ENCODE measurements at places on chromosomes 5 and 9. TPM values are rescaled to one million over a fixed set of nuclear protein-coding genes. Genes with fewer than 3 reads are reported as not detected.
A peak's percentile ranks its signal among the peaks of the same experiment; 100 is the strongest.

DNA sequence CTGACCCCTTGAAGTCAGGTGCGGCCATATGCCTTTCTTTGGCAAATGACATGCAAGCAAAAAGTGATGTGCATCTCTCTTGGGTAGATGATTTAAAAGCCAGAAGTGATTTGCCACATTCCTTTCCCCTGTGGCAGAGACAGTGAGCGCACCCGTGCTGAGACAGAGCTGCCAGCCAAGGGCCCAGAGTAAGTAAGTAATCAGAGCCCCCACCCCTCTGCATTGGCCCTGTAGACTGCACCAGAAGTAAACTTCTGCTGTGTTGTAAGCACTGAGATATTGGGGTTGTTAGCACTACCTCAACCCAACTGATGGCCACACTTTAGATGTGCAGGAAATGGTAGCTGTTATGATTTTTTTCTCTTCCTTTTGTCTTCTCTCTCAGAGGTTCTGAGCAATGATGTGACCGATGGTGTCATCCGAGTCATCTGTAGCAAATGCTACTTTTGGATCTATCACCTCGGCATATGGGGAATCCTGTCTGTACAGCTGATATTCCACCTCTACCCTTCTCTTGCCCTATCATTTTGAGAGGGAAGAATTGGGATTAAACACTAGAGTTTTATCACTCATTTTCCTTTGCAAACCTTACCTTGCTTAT, 58.0 kb downstream of the DOCK2 start:
- no peak for DNase-seq

- DNase-seq = no peak
Observed at GRCh38 chr9:79977510-79978197, 405.9 kb downstream of the TLE4 start.

- DNase-seq = no peak
Observed at GRCh38 chr5:102666164-102666946, 88.8 kb upstream of the PAM start.

DNA sequence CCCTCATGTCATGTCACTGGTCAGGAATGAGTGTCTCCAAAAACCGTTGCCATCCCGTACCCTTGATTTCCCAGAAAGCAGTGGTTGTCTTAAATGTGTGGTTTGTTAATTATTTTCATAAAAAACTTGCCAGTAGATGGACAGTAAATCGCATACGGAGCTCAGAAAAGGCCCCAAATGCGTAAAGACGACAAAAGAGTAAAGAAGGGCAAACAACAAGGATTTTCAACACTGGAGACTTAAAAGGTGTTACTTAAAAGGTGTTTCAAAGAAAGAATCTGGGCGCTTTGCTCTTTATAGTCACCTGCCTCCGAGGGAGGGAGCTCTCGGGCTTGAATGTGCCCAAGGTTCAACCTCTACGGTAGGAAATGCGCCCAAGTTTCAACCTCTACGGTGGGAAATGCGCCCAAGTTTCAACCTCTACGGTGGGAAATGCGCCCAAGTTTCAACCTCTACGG, 734 bp downstream of the KIF27 start:
- peak; percentile 71 for DNase-seq

GRCh38 chr9:77158772-77159513, 18.4 kb upstream of the VPS13A start:
- no peak for DNase-seq

DNA sequence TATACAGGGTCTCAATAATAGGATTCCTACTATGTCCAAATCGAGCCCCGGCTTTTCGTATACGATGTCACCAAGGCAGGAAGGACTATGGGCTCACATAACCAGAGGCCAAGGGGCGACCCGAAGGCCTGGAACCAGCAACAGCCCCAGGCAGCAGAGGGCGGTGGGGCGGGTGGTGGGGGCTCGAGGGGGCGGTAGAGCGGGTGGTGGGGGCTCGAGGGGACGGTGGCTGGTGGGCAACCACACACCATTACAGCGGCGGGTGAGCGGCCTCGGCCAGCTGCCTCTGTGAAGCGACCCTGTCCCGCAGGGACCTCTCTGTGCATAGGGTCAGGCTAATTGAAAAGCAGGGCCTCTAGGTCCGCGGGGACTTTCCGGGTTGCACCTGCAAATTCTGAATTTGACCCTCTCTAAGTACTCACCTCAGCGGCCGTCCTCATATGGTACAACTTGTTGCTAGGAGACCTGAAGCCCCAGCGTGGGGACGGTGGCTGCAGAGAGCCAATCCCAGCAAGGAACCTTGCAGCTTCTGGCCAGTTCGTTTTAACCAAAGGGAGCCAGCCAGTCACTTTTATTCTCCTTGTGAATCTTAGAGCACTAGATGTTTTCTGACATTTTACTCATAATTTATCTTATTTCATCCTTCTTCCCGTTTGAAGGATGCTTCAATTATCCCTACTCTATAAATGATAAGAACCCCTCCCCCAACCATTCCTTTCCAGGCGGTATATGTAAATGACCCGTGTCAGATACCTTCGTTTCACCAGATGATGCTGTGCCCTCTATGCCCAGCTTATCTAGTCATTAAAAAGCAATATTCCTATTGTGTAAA, at the start of gene NME5:
Gene NME5, minus strand, starts transcription at position 480 of the 832 bp plus-strand sequence. CDS start 648 bp downstream, outside the sequence.
- peak; percentile 56 for DNase-seq

- DNase-seq = no peak
Observed at GRCh38 chr9:113572076-113572861, 108.7 kb downstream of the RGS3 start.

DNA sequence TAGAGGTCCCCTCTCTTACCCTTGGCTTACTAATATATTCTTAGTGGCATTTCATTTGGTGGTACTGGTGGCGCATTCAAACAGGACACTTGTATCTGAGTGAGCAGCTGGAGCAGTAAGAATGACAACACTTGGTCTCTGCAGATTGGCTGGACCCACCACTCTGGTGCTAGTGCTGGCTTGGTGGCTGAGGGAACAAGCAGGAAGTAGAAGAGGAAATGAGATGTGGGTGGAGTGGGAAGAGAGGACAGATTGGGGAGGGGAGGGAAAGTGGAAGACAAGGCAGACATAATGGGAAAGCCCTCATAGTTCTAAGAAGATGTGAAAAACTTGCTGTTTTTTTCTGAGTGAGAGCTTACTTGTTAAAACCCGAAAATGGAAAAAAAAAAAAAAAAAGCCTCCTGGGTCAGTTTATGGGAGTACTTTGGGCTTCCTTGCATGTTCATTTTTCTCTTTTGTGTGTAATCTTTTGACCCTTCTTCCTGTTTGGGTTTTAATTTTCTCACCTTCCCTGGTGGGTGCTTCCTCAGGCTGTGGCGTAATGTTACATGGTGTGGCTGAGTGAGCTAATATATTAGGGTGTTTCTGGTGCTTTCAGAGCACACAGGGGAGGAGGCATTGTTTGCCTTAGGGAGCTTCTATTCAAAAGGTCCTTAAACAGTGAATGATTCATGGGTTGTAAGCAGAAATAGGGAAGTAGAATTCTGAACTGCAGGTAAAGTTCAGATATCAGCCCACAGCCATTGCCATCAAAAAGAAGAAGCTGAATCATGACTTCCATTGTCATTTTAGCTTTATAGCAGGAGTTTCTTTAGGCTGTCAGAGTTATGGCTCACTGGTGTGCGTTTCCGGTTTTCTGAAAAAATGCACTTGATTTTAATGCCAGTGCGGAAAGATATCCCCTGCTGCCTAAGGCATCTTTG, 52.3 kb downstream of the TLE4 start:
- no peak for DNase-seq

- DNase-seq = no peak
Observed at GRCh38 chr9:78470216-78470615, 173.3 kb downstream of the PSAT1 start.

PCDHB8 gene
- total RNA-seq = 0.23 TPM

- no peak for DNase-seq
Observed at GRCh38 chr5:107893642-107894041, 222.9 kb upstream of the EFNA5 start.

- DNase-seq = no peak
Observed at GRCh38 chr5:73617510-73618279, 8.3 kb upstream of the ARHGEF28 start.

DNA sequence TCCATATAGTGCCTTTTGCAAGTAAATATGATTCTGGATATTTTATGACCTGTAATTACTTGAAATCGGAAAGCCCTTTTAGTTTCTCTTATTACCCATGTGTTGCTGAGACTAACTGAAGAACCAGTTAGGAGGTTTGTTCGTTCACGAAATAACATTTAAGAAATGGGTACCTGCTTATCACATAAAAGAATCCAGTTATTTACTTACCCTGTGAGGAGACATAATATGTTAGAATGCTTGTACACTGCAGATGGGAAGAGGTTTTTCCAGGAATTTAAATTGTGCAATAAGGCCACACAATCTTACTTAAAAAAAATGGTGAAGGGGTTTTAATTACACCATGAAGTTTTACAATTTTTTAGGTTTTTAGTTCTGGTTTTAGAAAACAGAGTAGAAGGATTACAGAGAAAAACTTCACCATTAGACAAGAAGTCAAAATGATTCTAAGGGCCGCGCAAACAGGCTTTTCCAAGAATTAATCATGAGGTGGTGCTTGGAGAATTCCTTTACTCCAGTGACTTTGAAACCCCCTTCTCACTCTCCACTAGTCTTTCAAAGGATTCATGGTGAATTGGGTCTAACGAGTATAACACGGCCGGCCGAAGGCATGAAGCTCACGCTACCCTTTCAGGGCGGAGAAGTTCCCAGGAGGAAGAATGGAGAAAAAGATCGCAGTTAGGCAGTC, 1.1 kb upstream of the PTGER4 start:
- DNase-seq = no peak

CDC25C gene
- 3.2 TPM for total RNA-seq

- DNase-seq = no peak
Observed at GRCh38 chr9:19074836-19075235, 25.6 kb downstream of the RRAGA start.

DNA sequence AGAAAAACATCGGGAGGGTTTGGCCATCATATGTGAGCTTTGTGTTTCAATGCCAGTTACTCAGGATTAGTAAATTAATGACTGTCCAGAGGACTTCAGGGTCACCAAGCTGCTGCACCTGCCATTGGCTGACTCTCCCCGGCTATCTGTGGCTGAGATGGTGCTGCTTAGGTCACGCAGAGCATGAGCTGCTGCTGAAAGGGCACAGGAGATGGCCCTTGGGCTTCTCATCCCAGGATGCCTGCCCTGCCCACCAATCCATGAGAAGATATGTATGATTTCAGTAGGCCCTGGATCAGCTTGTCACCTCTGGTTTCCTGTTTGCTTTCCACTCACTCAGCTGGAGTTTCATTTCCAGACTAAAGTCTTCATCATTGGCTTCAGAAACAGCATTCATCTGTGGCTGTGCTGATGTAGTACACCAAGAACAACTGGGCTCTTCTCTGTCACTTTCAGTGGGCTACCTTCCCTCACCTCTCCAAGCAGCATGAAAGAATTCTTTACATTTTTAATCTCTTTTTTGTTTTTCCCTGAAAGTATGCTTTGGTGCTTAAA, 2.4 kb upstream of the CATSPER3 start:
- no peak for DNase-seq

DNA sequence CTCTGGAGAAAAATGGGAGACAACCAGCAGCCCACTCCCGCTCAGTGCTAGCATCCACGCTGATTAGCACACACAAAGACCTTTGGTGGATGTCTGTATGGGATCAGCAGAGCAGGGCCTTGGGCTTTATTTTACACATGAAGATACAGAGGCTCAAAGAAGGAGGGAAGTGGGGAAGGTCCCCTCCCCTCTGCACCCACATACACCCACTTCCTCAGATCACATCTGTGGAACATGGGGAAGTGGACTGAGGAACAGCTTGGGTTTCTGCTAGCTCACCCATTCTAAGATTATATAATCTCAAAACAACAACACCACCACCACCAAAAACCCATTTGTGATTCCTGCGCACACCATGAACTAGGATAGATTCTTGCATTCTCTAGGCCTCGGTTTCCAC, 14.0 kb downstream of the GGTA1 start:
- no peak for DNase-seq

ARID3C gene
- not detected for total RNA-seq

PLCXD3 gene
- 3.5 TPM for total RNA-seq

ADAMTS2 gene
- total RNA-seq = 20.3 TPM

GRCh38 chr5:151903243-151903653, 21.4 kb downstream of the GLRA1 start:
- no peak for DNase-seq

GRCh38 chr9:68721666-68722330, 16.8 kb downstream of the PIP5K1B start:
- DNase-seq = no peak

OTP gene
- total RNA-seq = not detected

DNA sequence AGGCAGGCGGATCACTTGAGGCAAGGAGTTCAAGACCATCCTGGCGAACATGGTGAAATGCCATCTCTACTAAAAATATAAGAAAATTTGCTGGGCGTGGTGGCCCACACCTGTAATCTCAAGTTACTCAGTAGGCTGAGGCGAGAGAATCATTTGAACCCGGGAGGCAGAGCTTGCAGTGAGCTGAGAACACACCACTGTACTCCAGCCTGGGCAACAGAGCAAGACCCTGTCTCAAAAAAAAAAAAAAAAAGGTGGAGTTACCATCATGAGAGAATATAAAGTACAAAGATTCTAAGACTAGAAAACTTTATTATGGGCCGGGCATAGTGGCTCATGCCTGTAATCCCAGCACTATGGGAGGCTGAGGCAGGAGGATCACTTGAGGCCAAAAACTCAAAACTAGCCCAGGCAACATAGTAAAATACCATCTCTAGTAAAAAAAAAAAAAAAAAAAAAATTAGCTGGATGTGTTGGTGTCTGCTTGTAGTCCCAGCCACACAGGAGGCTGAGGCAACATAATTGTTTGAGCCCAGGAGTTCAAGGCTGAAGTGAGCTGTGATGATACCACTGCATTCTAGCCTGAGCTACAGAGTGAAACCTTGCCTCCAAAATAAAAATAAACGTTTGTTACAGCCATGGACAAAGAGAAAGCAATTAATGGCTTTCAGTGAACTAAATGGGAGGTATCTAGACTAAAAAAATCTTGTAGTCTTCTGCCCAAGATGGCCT, 12.9 kb downstream of the ANXA2R start:
- DNase-seq = no peak

- DNase-seq = no peak
Observed at GRCh38 chr5:59236448-59236847, 653.6 kb downstream of the RAB3C start.

AJM1 gene
- 10.1 TPM for total RNA-seq

- no peak for DNase-seq
Observed at GRCh38 chr9:4009006-4009511, 290.8 kb downstream of the GLIS3 start.

All from prostate gland (tissue), 2 donors.